Left kidney (tissue), 8 donors: ENCODE measurements at places on chromosomes 1 and 21.

DNA sequence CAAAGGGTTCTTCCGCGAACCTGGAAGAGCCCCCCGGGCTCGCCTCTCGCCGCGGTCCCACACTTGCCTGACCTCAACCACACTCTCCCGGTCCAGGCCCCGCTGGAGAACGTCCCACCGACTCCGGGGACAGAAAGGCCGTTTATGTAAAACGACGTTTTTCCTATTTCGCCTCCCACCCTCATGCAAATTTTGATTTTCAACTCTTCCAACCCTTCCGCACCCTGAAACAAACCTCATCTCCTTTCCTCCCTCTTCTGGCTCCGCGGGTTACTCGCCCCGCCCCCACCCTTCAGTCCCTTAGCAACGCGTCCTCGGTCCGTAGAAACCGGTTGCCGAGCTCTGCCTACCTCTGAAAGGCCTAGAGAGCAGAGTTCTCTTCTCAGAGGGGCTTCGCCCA, at the start of gene C1orf141:
TSS of gene C1orf141 (minus strand) at position 276 of the 400 bp plus-strand sequence. CDS start 7,730 bp downstream, outside the sequence.
- peak; percentile 64 for DNase-seq

DNA sequence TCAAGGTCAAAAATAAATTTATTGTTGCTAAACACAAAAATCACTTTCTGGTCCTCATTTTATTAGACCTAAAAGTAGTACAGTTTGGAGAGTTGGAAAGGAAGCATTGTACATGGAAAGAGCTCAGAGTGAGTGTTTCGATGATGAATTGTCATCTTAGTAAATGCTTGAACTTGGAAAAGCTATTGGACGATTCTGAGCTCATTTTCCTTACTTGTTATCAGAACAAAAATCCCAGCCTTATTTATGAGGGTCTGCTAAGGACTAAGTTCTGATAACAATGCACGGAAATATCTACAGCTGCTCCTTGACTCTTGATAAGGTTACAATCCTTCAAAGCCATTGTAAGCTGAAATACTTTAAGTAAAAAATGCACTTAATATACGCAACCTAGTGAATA, 710.0 kb upstream of the PTBP2 start:
- no peak for DNase-seq

DNA sequence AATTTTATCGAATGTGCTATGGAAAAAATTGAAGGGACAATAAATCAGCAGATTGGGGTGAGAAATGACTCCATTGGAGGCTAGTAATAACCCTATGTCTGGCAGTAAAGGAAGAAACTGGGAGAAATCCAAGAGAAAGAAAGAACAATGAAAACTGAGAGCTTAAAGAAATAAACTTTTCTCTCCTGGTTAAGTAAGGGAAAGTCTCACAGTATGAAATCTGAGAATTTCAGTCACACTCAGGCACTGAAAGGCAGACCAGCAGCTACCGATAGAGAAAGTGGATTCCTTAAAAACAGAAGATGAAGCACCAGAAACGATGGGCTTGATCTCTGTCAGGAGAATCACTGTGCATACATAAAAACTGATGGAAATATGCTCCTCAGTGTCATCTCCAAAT, 404.2 kb downstream of the PLPP3 start:
- no peak for DNase-seq

DNA sequence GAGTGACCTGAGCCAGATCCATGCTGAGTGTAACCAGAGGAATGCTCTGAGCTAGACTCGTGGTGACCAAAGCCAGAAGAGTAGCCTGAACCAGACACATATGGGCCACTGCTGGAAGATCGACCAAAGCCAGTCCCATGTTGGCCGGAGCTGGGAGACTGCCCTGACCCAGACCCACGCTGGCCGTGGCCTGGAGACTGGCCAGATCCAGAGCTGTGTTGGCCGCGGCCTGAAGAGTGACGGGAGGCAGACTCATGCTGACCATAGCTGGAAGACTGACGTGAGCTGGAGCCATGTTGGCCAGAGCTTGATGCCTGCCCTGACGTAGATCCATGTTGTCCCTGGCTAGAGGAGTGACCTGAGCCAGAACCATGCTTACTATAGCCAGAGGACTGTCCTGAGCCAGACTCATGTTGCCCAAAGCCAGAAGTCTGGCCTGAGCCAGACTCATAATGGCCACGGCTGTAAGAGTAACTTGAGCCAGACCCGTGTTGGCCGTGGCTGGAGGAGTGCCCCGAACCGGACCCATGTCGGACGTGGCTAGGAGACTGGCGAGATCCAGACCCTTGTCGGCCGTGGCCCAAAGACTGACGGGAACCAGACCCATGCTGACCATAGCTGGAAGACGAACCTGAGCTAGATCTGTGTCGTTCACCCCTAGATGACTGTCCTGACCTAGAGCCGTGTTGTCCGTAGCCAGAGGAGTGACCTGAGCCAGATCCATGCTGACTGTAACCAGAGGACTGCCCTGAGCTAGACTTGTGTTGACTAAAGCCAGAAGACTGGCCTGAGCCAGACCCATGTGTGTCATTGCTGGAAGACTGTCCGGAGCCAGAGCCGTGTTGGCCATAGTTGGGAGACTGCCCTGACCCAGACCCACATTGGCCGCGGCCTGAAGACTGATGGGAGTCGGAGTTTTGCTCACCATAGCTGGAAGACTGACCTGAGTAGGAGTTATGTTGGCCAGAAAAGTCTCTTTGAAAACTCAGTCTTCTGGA, 3.5 kb downstream of the HRNR start:
- DNase-seq = no peak

DNA sequence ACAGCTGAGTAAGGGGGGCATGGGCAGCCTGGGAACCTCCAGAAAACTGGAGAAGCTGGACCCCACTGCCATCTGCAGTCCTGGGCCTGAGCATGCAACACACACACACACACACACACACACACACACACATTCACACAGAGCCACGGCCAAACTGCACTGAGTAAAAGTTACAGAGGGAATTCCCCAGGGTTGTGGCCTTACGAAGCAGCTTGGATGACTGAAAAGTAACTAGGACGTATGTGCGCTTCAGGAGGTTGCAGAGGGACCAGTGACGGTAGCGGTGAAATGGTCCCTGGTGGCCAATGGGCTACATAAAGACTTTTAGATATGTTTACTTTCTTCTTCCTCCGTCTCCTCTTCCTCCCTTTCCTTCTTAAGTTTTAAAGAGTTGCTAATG, 232.5 kb upstream of the TMEM51 start:
- no peak for DNase-seq

DNA sequence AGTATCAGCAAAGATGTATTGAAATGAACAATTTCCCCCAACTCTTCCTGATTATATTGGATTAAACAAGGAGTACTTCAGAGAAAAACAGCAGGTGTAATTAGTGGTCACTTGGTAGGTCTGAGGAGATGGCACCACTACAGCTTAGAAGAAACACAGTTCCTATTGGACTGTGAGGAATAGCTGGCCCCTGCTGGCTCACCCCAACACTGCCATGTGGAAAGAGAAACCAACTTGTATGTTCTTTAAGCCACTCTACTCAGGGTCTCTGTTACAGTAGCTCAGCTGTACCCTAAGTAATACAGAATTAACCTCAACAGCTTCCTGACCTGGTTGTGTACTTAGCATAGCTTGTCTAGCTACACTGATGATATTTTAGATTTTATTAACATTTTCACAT, 26.5 kb upstream of the MTR start:
- no peak for DNase-seq

GRCh38 chr1:15740924-15741850, 1.1 kb upstream of the TMEM82 start:
- peak; percentile 77 for DNase-seq

DNA sequence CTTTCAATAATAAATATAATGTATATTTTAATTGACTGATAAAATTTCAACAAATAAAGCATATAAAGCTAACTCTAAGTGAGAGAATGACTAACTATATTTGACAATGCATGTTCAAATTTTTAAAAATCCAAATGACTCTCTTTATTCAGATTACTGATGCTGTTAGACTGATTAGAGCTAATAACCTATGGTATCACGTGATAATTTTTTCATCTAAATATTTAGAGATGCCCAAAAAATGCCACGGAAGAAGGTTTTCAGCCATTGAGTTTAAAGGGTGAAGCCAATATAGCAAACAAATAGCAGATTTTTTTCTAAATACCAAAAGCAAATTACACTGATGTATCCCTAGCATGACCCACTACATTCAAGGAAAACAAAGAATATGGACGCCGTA, 61.1 kb upstream of the OR10J4 start:
- no peak for DNase-seq

- DNase-seq = no peak
These were observed 35.3 kb downstream of the CLCA4 start for GRCh38 chr1:86582161-86582560.

- no peak for DNase-seq
These were observed 30.9 kb downstream of the ADAMTS5 start for GRCh38 chr21:26935977-26936376.

DNA sequence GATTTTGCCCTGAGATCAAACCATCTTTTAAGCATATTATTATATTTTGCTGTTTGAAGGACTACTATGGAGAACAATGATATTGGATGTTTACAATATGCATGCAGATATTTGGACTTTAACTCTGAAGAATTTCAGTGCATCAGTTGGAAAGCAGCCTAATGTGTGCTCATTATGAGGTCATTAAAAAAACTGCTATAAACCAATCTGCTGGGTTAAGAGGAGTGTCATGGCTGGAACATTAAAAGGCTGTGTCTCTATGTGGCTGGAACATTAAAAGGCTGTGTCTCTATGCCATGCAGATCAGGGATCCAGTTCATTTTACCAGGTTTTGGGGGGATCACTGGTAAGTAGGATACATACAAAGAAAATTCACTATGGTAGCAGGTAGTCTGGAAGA, 77.6 kb downstream of the SPATA46 start:
- DNase-seq = no peak

GRCh38 chr1:185965870-185966269, 231.7 kb downstream of the HMCN1 start:
- no peak for DNase-seq

- DNase-seq = peak; percentile 75
These were observed 10.4 kb downstream of the LAMB3 start for GRCh38 chr1:209641832-209642172.

GRCh38 chr1:998995-999724, 737 bp downstream of the HES4 start:
- no peak for DNase-seq

GRCh38 chr1:231318015-231318355, 19.7 kb downstream of the EXOC8 start:
- no peak for DNase-seq

DNA sequence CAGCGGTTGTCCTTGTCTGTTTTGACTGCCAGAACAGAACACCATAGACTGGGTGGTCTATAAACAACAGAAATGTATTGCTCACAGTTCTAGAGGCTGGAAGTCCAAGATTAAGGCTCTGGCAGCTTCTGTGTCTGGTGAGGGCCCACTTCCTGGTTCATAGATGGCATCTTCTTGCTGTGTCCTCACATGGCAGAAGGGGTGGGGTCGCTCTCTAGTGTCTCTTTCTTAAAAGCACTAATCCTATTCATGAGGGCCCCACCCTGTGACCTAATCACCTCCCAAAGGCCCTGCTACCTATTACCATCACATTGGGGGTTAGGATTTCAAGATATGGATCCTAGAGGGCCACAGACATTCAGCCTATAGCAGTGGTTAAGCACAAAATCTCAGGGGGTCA, 304.4 kb downstream of the NFIA start:
- no peak for DNase-seq

GRCh38 chr21:41824466-41825207, 54.5 kb downstream of the PRDM15 start:
- no peak for DNase-seq
